ENCODE measurements at places on chromosomes 7 and 10.

DNA sequence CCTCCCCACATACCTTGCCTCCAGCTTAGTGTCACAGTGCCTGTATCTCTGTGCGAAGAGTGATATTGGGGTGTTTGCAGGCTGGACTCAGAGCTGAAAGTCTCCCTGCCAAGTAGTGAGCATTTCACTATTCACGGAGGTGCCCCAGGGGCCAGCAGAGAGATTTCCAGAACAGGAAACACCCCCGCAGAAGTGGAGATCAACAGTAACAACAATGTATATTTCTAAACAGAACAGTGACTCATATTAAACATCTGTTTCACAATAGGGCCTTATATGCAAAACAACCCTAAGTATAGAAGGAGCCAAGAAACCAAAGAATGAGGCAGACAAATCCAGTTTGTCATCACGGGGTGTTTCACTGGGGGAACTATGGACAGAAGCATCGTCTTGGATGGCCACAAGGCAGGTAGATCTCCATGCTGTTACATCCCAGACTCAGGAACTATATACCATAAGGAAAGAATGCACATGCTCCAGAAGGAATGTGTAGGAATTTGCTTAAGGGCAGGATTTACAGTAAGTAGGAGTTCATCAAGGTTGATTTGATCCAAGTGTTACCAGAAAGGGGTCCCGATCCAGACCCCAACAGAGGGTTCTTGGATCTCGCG lies 29.3 kb upstream of the CCL24 start:
- no peak for DNase-seq

DNA sequence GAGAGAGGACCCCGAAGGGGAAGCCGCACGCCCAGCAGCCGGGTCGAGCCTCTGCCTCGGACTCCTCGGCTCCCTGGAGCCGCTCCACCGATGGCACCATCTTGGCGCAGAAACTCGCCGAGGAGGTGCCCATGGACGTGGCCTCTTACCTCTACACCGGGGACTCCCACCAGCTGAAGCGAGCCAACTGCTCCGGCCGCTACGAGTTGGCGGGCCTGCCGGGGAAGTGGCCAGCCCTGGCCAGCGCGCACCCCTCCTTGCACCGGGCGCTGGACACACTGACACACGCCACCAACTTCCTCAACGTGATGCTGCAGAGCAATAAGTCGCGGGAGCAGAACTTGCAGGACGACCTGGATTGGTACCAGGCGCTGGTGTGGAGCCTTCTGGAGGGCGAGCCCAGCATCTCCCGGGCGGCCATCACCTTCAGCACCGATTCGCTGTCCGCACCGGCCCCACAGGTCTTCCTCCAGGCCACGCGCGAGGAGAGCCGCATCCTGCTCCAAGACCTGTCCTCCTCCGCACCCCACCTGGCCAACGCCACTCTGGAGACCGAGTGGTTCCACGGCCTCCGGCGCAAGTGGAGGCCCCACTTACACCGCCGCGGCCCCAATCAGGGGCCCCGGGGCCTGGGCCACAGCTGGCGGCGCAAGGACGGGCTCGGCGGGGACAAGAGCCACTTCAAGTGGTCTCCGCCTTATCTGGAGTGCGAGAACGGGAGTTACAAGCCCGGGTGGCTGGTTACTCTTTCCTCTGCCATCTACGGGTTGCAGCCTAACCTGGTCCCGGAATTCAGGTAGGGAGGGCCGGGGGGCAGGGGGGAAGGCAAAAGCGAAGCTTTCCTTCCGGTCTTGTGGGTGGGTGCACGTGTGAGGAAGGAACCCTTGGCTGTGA lies 973 bp downstream of the GPR158 start:
- no peak for DNase-seq

DNA sequence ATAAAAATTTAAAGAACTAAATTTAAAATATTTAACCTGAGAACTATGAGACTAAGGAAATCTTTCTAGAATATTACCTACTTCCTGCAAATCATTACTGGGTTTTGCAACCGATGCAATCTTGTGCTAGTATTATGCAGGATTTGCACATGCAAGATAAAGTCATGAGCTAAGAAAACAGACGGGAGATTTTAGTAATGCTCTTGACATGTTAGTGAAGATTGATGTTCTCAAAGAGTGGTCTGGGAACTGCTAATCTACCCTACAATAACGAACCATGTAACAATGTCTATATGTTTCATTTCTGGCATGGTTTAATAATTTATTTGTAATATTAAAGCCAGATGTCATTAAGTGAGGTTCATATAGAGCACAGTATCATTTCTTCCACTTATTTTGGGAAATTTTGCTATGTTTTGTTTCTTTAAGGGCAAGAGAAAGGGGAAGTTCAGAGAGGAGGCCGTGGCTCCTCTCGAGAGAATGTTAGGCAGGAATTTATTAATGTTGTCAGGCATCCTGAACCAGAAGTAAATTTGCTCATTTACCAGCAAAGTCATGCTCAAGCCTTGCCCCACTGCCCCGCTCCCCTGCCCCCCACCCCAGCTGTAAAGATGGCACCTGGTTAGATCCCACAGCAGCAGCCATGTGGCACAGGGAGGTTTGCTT lies 22.8 kb downstream of the LRRC17 start:
- DNase-seq: no peak

GRCh38 chr10:87503886-87504285 lies 807 bp upstream of the MINPP1 start:
- DNase-seq: no peak

- no peak for DNase-seq
Observed at GRCh38 chr7:133300811-133301210, 47.9 kb downstream of the EXOC4 start.

DNA sequence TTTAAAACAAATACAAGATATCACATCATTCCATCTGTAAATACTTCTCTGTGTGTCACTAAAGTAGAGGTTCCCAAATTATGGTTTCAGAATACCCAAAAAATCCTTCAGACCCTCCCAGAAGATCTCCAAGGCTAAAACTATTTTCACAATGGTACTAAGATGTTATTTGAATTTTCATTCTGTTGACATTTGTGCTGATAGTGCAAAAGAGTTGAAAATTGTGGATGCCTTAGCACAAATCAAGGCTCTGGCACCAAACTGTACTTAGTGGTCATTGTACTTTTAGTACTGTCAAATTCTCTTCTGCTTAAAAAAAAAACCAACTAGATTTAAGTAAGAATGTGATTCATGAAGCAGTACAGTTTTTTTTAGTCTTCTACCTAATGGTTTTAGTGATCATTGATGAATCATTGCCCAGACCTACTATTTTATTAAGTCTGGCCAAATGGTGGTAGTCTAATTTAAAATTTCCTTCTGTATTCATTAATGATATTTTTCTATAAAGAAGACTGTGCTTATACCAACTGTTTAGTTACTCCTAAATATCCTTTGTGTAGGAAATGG lies 50.5 kb downstream of the TPST1 start:
- DNase-seq: no peak

DNA sequence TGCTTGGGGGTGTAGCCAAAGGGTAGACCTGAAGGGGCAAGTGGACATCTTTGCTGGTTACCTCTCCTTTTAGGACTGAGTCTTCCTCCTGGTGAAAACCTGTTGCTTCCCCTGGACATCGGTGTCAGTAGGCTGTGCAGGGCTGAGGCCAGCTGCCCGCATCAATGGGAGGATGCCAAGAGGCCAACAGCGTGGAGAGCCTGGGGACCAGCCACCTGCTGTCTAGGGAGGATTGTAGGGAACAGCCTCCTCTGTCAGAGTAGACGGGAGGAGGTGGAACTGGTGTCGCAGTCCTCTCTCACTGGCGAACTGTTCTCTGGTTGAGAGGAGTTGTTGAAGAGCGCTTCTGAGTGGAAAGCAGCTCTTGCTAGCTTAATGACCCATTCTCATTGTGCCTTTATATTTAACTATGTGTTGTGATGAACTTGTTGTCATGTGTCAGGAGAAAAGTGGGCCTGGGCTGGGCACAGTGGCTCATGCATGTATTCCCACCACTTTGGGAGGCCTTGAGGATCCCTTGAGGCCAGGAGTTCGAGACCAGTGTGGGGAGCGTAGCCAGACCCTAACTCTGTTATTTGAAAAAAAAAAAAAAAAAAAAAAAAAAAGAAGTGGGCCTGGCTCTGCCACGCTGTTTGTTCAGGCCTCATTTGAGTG lies 1.8 kb downstream of the SUFU start:
- DNase-seq: no peak

GRCh38 chr10:98195120-98195519 lies 60.7 kb downstream of the R3HCC1L start:
- DNase-seq: no peak

GRCh38 chr10:77638321-77639101 lies 903 bp upstream of the KCNMA1 start:
- DNase-seq: no peak

GRCh38 chr7:90413185-90413528 lies 9.9 kb downstream of the CLDN12 start:
- no peak for DNase-seq

GRCh38 chr10:24871011-24871935 lies 81.1 kb downstream of the PRTFDC1 start:
- DNase-seq: no peak

DNA sequence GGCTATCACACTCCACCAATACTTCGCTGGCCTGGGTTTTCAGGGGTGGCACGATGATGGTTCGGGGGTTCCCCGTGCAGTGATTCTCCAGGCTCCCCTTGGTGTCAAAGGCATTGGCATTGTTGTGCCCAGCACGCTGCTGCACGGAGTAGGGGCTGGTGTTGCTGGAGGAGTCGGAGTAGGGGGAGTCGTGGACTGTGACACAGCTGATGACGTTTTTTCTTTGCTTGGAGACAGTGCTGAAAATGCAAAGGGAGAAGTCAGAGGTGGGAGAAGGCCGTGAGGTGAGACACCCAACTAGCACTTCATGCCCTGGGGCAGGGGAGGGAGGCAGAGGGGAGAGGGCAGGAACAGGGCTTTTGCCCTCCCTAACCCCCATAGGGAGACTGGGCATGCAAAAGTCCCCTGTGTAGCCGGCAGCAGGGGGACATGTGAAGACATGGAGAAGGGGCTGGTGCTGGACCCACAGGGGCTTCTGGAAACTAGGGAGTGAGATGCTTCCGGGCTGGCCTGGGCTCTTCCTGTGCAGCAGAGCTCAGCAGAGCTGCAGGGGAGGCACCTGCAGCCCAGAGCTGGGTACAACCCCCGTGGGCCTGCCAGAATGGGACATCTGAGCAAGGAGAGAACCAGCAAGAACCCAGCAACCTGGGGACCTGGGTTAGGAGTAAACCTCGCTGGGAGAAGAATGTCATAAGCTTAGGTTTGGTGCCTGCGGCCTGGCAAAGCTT lies 60.5 kb downstream of the CLEC2L start:
- DNase-seq: no peak

DNA sequence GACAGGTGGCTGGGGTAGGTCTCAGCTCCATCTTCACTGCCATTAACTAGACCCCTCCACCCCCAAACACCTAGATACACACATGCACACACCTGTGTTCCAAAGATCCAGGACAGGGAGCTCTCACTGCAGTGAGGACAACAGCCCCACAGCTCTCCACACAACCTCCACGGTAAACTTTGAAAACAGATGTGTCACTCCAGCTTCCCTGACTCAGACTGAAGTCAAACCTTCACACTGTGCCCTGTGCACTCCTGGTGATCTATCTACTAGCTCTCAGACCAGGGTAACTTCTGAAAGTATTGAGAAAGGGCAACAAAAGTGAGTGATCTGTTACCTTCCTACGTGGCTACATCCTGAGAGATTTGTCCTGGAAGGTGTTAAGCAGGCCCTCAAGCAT lies 519.8 kb downstream of the XPNPEP1 start:
- no peak for DNase-seq

- DNase-seq: no peak
Observed at GRCh38 chr10:9294132-9294663, 1239.7 kb downstream of the GATA3 start.

DNA sequence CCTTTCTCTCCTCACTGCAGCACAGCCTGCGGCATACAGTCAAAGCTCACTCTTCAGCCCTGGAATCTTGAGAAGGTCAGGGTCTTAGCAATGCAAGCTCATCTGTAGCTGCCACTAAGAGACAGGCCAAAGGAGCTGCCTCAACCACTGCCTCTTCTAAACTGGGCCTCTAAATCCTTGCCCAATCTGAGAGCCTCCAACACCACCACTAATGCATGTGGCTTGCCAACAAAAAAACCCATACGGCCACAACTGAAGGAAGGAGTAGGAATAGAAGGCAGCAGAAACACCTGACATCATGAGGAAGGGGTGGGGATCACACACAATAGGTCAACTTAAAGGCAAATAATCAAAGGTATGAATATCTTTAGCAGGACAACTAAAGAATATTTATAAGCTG lies 183.8 kb downstream of the SRPK2 start:
- no peak for DNase-seq

- no peak for DNase-seq
Observed at GRCh38 chr10:85604136-85604725, 762.4 kb downstream of the GRID1 start.

DNA sequence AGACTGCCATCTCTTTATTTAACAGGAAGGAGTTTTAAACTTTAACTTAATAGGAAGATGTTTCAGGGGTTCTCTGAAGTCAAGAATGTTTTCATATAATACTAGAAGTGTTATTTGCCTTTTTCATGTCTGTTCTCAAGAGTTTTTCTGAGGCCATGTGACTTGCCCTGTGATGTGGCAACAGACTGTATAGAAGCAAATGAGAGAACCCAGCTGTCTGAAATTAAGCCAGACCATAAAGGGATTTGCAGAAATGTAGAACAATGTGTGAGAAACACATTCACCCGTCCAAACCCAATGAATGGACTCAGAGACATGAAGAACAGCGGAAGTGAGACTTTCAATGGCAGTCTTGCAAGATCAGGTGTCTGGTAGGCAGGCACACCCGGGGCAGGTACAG lies 23.8 kb downstream of the MAPK8 start:
- no peak for DNase-seq

- no peak for DNase-seq
Observed at GRCh38 chr10:123427165-123427786, 238.9 kb upstream of the GPR26 start.

All from activated CD8-positive, alpha-beta memory T cell treated with anti-CD3 and anti-CD28 coated beads for 1 hour (primary cell).